ENCODE measurements at places on chromosomes 4 and X.

DNA sequence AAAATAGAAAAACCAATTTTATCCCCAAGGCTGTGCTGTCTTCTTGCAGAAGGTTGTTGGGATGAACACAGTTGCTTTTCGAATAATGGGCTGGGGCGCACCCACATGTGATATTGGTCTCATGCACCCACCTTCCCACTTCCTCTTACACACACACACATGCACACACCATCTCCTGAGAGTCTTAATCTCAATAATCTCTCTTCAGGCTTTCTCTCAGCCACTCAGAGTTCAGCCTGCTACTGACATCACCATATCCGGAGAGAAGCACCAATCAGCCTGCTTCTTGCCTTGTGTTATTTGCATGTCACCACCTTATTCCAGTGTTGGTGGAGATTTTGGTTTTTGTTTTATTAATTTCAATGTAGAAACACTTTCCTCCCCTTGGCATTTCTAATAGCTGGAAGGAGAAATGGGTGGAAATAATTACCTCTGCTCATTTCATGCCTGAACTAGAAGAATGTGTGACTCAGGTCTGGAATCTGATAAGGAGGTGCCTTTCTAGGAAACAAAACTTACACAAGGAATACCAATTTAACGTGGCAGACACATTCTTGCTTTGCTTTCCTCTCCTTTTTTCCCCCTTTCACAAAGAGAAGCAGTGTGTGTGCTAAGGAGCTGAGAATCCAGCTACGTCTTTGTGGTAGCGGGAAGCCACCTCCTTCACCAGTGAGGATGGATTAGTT, 400.2 kb downstream of the MID1IP1 start:
- DNase-seq = no peak

- no peak for DNase-seq
These were observed 28.7 kb downstream of the S100G start for GRCh38 chrX:16678689-16679088.

DNA sequence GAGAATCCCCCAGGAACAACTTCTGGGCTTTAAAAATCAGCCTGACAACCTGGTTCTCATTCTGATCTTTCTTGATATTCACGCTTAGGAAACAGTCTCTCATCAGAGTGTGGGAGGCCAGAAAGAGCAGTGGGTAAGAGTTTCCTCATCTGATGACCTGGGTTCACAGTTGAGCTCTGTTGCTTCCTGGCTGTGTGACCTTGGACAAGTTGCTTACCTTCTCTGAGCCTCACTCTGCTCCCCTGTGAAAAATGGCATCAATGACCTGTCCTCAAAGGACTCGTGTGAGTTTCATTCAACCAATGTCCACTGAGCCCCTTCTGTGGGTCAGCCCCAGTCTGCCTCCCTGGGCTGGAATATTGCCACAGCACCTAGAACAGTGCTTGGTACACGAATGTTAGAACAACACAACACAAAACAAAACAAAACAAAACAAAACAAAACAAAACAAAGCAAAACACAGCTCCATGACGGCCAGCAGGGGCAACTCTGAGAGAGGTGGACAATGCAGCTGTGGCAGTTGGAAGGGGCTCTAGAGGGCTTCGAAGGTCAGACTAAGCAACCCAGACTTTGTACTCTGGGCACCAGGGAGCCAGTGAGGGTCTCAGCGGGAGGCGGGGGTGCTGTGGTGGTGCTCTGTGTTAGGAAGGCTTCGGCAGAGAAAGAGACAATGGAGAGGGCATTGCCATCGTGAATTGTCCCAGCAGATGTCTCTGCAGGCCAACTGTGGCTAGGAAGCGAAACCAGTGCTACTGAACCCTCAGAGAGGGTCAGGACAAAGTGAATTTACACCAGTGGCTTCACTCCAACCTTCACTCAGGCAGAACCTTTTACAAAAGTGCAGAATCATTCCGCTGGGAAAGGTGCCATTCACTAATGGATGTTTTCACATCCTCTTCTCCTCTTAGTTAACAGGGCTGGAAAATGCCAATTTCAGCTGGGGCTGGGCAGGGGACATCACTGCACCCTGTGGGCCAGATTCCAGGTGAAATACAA, 14.3 kb upstream of the C4orf50 start:
- DNase-seq = no peak

DNA sequence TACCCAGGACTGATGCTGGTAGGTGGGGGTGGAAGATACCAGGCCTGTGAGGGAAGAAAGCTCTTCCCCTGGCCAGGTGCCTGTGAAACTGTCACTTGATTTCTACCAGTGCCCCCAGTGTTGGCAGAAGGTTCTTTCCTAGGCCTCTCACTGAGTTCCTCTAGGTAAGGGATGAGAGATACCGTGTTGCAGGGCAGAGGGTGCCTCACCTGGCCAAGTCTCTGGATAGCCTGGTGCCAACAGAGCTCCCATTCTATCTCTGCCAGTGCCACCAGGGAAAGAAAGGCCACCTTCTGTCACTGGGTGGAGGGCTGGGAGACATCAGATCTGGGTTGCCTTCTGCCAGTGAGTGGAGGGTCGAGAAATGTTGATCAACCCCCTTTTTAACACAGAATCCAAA, 94.1 kb downstream of the RTL5 start:
- DNase-seq = no peak

- DNase-seq = no peak
These were observed 1.0 kb downstream of the CDS1 start for GRCh38 chr4:84583876-84584380.

DNA sequence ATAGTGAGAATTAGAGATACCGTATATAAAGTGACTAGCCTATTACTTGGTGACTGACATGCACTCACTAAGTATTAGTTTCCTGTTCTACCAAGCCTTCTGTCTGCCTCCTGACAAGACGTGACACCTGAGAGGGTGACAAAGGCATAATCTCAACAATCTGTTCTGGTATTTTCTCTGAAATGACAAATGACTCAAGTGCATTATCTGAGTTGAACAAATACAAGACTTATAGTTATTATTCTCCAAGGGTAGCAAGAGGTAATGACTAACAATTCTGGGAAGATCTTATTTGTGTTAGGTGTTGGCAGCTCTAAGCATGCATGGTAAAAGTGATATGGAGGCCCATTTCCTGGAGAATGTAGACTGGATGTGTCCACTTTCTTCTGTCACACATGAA, 60.6 kb downstream of the SYTL5 start:
- DNase-seq = no peak

GRCh38 chrX:148610328-148610698, 109.9 kb downstream of the AFF2 start:
- no peak for DNase-seq

- DNase-seq = no peak
These were observed 212.2 kb upstream of the MAGEB18 start for GRCh38 chrX:25925946-25926345.

GRCh38 chr4:69811166-69811565, 48.8 kb downstream of the SULT1E1 start:
- no peak for DNase-seq

- DNase-seq = no peak
These were observed 1.3 kb upstream of the TET2 start for GRCh38 chr4:105145156-105145902.

- DNase-seq = no peak
These were observed 41.5 kb downstream of the ENOX2 start for GRCh38 chrX:130861462-130861861.

DNA sequence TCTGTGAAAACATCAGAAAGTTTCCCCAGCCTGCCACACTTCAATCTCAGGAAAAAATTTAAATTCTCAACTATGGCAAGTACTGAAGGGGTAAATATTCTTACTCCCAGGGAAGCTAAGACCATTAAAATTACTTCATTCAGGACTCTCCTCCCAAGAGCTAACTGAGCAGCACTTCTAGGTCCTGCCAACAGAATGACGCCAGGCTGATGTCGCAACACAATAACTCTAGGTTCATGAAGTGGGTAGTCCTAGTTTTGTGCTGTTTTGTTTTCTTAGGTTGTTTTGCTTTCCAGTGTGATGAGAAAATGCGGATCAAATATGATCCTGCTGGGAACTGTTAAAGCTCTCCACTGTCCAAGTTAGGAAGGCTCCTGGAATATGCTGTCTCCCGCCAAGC, 180.0 kb downstream of the NKX6-1 start:
- no peak for DNase-seq

DNA sequence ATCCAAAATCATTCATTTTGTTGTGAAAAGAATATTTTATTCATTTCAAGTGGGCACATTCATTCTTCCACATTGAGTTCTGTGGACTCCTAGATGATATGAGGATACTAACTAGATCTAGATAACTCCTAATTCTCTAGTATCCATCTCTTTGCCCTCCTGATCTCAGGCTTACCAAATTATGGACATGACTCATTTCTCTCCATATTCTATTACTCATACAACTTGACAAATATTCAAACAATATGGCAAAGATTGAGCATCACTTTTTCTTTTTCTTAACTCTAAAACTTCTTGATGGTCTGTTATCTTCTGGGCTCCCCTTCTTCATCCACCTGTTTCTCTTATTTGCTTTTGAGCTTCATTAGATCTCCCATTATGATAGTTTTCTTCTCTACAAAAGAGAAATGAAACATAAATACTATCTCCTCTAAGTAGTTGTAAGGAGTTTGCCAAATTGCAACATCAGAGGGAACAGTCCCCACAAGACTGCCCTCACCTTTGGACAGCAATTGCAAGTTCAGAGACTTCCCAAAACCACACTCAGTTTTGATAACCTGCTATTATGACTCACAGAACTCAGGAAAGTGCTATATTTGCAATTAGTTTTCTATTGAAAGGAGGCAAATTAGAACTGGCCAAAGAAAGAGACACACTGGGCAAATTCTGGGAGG, 422.9 kb downstream of the SPRY1 start:
- DNase-seq = no peak

DNA sequence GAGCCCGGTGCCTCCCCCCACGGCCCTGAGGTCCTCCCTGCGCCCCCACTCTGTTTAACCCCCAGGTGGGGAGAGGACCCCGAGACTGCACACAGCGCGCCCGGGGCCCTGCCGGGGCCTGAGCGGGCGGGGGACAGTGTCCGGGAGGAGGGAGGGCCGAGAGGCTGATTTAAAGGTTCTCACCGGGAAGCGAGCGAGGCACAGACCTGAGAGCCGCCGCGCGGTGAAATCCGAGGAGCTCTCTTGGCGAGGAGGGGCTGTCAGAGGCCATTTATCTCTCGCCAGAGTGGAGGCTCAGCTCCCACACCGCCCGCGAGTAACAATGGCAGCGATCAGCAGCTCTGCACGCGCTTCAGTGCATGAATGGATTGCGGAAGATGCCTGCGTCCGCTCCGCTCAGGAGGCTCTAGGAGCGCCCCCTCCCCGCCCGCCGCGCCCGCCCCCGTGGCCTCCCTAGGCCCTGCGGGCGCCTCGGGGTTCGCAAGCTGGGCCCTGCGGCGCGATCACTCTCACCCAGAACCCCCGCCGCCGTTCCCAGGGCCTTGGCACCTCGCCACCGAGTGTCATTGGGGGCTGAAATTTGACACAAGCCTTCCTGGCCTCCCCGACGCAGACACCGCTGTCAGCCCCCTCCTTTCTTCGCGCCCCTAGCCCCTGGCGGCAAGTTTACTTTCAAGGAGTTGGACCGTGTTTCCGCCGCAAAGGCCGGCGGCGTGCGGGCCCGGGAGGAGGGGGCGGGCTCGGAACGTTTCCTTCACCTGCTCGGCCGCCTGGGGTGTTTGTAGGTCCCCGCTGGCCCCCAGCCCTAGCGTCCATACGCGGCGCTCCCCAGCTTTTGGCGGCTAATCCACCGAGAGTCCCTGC, 48.7 kb upstream of the BCOR start:
- no peak for DNase-seq

GRCh38 chrX:115023139-115023538, 5.7 kb upstream of the IL13RA2 start:
- DNase-seq = no peak

DNA sequence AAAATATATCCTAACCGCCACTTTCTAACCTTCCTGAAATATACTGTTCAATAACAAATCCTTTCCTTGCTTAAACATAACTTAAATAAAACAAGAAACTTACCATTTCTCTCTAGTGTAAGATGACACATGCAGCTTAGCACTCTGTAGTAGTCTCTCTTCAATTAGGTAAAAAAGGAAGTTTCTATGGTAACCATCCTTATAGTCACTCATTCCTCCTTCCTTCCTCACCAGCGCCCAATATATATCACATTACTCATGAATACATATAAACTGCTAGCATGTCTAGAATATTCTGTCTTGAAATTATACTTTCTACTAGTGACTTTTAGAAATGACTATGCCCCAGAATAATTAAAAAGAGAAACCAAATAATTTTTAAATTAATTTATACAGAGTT, 112.2 kb downstream of the SNCA start:
- no peak for DNase-seq

GRCh38 chrX:64152857-64153256, 52.7 kb downstream of the AMER1 start:
- no peak for DNase-seq

DNA sequence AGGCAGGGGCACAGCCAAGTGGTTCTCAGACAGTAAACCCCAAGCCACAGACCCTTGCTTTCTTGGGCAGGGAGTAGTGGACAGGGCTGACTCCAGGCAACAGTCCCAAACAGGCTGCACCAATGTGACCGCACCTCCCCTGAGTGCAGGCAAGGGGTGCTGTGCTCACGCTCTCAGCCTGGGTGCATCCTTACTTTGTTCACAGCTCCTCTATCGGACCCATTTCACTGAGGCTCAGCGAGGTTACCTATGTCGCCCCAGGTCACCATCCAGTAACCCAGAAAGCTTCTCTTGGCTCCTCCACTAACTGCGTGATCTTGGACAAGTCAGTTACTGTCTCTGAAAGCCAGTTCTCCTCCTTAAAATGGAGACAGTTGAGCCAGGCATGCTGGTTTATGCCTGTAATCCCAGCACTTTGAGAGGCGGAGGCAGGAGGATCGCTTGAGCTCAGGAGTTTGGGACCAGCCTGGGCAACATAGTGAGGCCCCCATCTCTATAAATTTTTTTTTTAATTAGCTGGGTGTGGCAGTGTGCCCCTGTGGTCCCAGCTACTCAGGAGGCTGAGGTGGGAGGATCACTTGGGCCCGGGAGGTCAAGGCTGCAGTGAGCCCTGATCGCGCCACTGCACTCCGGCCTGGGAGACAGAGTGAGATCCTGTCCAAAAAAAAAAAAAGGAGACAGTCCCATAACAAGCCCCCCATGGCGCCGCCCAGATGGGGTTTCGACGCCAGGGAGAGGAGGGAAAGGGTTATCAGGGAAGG, 823 bp upstream of the MAN2B2 start:
- no peak for DNase-seq

- no peak for DNase-seq
These were observed 30.0 kb downstream of the AFAP1 start for GRCh38 chr4:7909463-7910262.

DNA sequence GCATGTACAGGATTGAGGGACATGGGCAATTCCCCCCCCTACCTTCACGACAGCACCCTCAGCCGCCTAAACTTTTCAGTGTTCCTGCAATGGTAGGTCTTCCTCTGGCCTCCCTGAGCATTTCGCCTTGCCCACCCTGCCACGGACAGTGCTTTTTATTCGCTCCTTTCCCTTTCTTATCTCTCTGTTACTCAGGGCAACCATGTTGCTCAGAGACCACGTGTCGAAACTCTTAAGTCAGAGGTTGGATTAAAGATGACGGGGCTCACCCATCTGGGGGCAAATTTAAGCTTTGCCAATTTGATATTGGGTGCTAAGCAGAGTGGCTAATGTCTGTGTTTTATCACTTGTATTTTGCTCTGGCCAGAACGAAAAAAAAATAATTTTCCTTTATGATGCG, 20.4 kb downstream of the TENM3 start:
- DNase-seq = no peak
